ENCODE measurements at places on chromosomes 2 and 18.

GRCh38 chr2:213243189-213244044, 40.8 kb upstream of the SPAG16 start:
- peak; percentile 75 for DNase-seq

GRCh38 chr2:7984693-7985353, 697.0 kb upstream of the ID2 start:
- no peak for DNase-seq

- DNase-seq, result no peak
These were observed 126.3 kb downstream of the C2orf74 start for GRCh38 chr2:61288070-61288841.

- DNase-seq, result peak; percentile 73
These were observed 5.8 kb downstream of the SH3RF3 start for GRCh38 chr2:109134741-109135358.

DNA sequence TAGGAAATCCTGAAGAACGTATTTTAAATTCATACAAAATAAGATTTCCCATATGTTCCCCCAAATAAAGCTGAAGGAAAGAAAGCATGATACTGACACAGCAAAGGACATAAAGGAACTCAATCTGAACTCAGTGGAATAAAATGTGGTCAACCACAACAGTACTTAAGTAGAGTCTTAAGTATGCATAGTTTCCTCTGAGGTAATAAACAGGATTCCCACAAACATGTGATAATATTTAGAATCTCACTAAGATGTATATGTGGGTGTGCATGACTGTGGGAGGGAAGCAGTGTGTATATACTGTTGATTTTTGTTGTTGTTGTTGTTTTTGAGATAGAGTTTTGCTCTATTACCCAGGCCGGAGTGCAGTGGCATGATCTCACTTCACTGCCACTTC, 69.3 kb downstream of the NOL10 start:
- peak; percentile 81 for DNase-seq

- no peak for DNase-seq
These were observed 571.9 kb upstream of the CRIM1 start for GRCh38 chr2:35783723-35784122.

DNA sequence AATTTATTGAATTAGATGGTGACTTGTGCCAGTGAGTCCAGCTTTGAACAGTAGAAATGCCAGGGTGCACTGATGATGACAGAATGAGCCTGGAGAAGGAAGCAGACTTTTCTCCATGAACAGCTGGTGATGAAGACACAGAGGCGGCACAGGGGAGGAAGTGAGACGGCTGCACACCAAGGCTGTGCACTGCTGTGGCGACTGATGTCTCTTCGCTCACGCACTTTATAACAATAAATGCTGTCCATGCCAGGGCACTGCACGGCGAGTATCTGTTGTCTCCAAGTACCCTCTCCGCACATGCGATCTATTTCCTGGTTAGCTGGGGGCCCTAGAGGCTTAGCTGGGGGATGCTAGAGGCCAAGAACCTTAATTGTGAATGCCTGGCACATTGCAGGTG, 175.2 kb downstream of the TMEM200C start:
- DNase-seq, result no peak

GRCh38 chr2:196224756-196225155, 53.4 kb upstream of the STK17B start:
- DNase-seq, result no peak

DNA sequence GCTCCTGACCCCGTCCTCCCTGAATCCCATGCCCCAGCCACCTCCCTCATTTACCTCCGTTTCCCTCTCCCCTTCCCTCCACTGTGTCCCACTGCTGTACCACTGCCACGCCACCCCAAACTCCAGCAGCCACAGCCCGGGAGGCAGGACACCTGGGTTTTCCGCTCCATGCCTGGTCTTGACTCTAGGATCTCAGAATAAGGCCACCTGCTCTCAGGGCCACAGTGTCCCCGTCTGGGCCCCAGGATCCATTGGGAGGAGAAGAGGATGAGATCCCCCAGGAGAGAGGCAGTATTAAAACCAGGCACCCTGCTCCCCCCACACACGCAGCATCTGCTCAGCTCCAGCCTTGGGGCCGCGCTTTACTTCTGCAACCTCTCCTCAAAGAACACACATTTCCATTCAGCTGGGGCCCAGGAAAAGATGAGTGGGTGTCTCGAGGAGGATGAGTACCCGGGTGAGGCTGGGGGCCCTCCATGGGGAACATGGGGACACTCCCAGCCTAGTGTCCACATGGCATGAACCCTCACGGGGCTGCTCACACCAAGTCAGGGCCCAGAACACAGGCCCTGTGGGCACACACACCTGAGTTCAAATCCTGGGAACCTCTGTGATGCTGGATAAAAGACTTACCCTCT, 32.8 kb upstream of the TNS1 start:
- DNase-seq, result no peak

GRCh38 chr18:38654946-38655345, 1089.3 kb upstream of the CELF4 start:
- no peak for DNase-seq
